Activated CD8-positive, alpha-beta memory T cell treated with anti-CD3 and anti-CD28 coated beads, Interleukin-2, amount 10 ng/mL, durations not matched to agents 7 days and 5 days (primary cell): ENCODE measurements at places on chromosomes 4 and X. TPM values are rescaled to one million over a fixed set of nuclear protein-coding genes. Genes with fewer than 3 reads are reported as not detected.

- DNase-seq, result no peak
These were observed 213.2 kb downstream of the CAMK2D start for GRCh38 chr4:113548303-113548702.

DNA sequence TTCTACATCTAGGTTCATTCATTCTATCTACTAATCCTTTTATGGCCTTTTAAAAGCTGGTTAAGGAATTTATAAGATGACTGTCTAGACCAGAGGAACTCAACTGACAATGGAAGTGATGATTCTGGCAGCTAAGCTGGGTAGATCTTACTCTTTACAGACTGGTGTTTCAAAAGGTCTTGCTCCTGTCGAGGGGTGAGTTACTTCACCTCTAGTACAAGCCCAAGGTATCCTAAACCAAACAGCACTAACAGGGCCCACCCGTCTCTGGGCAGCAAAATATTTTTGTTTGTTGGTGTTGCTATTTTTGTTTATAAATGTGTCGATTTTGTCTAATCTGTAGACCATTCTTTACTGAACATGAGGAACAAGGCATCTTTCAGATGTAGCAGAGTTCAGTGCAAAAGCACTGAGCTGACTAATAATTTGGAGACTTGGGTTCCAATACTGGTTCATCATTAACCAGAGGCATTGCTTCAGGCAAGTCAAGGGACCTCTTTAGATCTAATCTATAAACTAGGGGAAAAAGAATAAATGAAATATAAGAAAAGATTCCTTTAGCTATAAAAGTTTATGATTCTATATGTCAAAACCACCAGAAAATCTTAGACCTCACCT is 90.3 kb upstream of the FRG1 start:
- no peak for DNase-seq

DNA sequence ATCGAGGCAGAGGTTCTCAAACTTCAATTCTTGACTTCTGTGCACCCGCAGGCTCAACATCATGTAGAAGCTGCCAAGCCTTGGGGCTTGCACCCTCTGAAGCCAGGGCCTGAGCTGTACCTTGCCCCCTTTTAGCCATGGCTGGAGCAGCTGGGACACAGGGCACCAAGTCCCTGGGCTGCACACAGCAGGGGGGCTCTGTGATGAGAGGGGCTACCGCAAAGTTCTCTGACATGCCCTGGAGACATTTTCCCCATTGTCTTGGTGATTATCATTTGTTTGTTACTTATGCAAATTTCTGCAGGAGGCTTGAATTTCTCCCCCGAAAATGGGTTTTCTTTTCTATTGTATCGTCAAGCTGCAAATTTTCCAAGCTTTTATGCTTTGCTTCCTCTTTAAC is 4.9 kb upstream of the MAGEB17 start:
- no peak for DNase-seq

DNA sequence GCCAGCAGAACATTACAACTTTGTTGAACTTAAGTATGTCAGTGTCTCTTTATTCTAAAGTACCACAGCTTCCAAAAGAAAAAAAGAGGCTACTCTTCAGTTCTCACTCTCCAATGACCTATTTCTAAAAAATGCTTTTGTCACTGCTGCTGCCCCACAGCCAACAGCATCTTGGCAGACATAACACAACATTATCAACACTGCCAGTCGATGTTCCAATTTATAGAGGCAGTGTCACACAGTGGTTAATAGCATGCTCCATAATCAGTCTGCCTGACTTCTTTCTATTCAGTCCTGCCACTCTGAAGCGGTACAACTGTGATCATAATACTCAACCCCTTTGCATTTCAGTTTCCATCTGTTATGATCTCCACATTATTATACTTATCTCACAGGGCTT is 69.2 kb downstream of the PLS3 start:
- no peak for DNase-seq

GRCh38 chrX:25941559-25942250 is 196.4 kb upstream of the MAGEB18 start:
- DNase-seq, result no peak

GRCh38 chrX:30275498-30275897 is 28.6 kb downstream of the MAGEB1 start:
- no peak for DNase-seq

GRCh38 chrX:31061091-31061490 is 10.8 kb downstream of the FTHL17 start:
- no peak for DNase-seq

DNA sequence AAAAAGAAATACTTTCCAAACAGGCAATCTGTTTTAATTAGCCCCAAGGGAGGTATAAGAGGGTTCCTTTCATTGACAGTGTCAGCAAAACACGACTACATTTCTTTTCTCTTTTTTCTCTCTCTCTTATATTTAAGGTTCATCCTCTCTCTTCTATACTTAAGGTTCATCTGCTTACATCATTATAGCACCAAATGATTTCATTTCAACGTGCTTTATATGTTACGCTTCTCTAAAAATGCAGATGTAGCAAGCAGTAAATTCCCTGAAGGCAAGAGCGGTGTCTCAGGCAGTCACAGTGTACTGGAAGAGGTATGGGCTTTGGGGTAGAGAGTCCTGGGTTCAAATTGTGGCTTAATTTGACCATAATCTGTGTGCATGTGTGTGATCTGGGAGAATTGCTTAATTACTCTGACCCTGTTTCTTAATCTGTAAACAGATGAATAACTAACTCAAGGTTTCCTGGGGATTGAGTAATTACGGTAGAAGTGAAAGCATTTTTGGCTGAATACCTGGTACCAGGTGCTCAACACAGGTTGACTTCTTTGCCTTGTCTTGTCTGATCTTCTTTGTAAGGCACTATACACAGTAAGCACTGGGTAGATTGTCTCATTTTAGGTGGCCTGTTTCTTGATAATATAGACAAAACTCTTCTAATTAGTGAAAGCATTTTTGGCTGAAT is 180.8 kb downstream of the SPRY1 start:
- DNase-seq, result no peak

GRCh38 chrX:5640071-5640470 is 588.6 kb downstream of the NLGN4X start:
- DNase-seq, result no peak

DNA sequence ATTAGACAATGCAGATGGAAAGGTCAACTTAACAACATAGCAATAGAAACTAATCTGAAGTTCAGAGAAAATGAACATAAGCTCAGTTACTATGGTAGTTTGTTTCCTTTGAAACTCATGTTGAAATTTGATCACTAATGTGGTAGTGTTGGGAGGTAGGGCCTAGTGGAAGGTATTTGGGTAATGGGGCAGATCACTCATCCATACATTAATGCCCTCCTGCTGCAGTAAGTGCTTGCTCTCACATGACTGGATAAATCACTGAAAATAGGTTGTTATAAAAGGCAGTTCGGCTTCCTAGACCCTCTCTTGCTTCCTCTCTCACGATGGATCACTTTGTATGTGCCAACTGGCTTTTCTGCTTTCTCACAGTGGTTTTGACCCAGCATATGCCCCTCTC is 567.4 kb upstream of the GALNT7 start:
- no peak for DNase-seq

DNA sequence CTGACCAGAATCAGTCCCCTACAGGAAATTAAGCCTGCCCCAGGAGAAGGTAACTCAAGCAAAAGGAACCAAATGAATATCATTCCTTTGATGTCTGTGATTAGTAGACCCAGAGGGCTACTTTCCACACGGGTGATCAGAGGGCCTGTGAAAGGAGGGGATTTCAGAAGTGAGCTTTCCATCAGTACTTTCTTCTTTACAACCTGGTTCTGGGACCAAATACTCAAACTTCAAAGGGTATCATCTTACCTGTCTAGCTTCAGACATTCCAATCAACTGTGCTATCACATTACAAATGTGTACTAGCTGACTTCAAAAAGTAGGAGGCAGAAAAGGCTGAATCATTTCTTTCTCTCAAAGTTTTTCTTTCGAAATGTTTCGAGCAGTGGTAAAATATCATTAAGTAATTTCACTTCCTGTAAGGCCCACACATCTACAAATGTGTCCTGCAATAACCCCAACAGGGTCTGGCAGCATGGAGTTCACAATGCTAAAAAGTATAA is 23.9 kb downstream of the ACSL4 start:
- no peak for DNase-seq

DNA sequence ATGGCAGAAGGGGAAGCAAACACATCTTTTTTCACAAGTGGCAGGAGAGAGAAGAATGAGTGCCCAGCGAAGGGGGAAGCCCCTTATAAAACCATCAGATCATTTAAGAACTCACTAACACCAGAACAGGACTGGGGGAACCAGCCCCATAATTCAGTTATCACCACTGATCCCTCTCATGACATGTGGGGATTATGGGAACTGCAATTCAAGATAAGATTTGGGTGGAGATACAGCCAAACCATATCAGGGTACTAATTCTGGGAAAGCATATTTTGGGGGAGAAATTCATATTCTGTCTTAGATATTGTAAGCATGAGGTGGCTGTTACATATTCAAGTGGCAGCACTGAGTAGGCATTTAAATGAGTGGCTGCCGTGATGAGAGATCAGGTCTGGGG is 87.8 kb downstream of the RAPGEF2 start:
- DNase-seq, result no peak

GRCh38 chr4:55272589-55272988 is 73.5 kb upstream of the SRD5A3 start:
- no peak for DNase-seq

DNA sequence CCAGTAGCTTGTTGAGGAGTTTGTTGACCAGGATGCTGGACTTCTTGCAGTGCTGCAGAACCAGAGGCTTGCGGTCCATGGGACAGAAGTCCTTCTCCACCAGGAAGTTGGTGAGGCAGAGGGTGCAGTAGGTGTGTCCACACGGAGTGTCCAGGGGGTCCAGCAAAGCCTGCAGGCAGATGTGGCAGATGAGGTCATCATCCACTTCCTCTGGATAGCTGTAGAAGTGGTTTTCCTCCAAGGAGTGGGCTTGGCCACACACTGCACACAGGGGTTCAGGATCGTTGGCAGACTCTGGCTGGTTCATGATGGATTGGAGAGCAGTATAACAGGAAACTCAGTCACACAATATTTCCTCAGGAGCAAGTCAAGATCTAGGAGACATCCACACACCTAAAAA is 17.6 kb downstream of the LNX1 start:
- no peak for DNase-seq

- no peak for DNase-seq
These were observed 73.4 kb downstream of the NBDY start for GRCh38 chrX:56802428-56802827.

DNA sequence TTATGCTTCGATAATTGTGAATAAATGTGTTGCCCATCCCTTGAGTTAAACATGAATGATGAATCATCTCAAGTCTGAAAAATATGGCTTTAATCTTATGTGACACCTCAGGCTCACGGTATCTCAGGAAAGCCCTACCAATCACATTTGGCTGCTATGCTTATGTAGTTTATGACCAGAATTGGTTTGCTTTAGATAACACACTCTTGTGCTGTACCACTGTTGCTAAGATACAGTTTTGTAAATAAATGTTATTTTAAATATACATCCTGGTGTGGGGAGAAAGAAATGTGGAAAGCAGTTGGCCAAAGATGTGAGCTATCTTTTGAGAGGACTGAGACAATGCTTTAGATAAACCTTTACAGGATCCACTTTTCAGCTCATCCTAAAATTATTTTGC is 63.2 kb downstream of the NPY1R start:
- DNase-seq, result no peak

GRCh38 chr4:109184491-109184961 is 117.9 kb downstream of the COL25A1 start:
- no peak for DNase-seq

- DNase-seq, result no peak
These were observed 328.5 kb upstream of the AGA start for GRCh38 chr4:177770776-177771175.

DNA sequence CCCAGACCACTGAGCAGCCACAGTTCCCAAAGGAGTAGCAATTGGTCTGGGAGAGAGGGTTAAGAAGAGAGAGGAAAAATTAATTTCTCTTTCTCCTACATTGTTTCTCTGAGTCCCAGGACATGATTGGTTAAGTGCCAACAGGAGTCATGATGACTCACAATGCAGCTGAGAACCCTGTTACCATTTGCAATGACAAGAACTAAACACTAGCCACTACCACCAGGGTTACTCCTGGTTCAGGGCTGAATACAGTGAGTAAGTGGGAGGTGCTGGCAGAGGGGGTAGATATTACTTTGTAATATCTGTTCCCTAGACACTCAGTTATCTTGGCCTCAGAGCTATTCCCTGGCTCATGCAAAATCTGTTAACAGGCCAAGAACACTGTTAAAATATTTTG is 18.0 kb downstream of the ETDC start:
- DNase-seq, result no peak

DNA sequence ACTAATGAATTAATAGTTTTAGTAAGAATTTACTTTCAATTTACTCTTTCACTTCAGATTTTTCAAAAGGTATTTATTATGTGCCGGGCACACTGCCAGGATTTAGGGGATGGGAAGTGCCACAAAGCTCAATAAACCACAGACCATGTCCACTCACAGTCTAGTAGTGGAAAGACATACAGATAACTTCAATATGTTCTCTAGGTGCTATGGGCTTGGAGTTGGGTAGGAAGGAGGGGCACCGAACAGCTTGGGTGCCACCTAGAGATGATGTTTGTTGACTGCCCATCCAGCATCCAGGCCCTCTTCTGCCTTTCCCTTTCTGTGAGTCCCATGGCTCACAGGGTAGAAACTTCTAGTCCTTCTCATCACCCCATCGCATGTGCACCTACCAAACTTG is 17.8 kb downstream of the MFAP3L start:
- no peak for DNase-seq

- DNase-seq, result no peak
These were observed 190.9 kb upstream of the BANK1 start for GRCh38 chr4:101599620-101600019.

DNA sequence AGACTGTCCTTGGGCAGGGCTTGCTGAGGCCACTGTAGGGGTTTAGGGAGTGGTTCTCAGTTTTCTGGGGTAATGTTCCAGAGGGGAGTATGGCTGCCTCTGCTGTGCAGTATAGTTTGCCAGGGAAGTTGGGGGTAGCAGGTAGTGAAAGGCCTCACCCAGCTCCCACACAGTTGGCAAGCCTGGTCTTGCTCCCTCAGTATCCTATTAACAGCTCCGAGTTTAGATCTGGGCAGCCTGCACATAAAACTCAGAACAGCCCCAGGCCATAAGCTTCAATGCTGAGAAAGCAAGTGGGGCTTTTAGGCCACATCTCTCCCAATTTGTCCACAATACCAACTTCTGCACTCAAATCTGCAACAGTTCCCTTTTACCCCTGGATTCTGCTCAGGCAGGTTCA is 205.2 kb downstream of the GALNTL6 start:
- no peak for DNase-seq

RBMXL3 gene
- total RNA-seq, result not detected

ZNF732 gene
- total RNA-seq, result not detected

DNAAF6 gene
- not detected for total RNA-seq

MAP3K15 gene
- total RNA-seq, result 0.21 TPM

SLC34A2 gene
- not detected for total RNA-seq

TEC gene
- total RNA-seq, result 2.0 TPM

SHISA3 gene
- total RNA-seq, result 0.61 TPM

SH3RF1 gene
- not detected for total RNA-seq

SERTM2 gene
- not detected for total RNA-seq

DCLK2 gene
- total RNA-seq, result not detected

NHS gene
- total RNA-seq, result 10.1 TPM

PCDH19 gene
- not detected for total RNA-seq
